ENCODE measurements at places on chromosomes 3 and 15.

GRCh38 chr15:48855501-48856440 lies 22.2 kb upstream of the EID1 start:
- peak; percentile 64 for DNase-seq

DNA sequence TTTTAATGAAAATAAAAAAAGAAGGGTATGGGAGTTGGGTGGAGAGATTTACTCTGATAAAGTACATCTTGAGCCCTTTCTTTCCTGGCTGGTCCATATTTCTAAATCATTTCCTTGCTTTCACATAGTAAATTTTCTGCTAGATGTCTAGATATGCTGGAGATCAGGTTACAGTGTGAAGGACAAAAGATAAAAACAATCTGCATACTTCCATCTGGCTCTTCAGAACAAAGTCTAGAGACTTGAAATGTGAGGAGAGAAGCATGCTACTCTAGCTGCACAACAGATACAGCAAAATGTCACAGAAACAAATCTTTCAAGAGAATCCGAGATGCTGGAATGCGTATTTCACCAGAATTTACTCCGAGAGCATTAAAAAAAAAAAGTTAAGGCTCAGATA lies 42.2 kb downstream of the FOXP1 start:
- no peak for DNase-seq

DNA sequence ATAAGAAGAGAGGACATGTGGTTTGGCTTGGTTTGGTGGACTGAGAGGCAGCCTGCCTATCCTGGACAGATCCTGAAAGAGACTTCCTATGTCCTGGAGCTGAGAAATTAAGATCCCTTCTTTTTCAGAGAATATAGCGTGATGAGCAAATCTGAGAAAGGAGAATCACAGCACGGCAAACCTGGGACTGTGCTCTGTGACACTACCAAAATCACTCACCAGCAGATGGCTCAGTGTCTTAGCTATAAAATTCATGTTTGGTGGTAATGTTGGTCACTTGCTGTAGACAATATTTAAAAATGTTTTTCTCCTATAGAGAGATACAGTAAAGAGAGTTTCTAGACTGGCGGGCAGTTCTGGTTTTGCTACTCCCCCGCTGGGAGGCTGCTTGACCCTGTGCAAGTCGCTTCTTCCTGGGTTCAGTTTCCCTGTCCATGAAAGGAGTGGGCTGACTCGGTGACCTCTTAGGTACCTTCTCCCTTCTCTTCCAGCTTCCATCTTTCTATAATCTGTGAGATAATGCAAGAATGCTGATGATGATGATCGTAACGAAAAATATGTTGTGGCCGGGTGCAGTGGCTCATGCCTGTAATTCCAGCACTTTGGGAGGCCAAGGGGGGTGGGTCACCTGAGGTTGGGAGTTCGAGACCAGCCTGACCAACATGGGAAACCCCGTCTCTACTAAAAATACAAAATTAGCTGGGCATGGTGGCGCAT lies 7.6 kb upstream of the HES1 start:
- no peak for DNase-seq

DNA sequence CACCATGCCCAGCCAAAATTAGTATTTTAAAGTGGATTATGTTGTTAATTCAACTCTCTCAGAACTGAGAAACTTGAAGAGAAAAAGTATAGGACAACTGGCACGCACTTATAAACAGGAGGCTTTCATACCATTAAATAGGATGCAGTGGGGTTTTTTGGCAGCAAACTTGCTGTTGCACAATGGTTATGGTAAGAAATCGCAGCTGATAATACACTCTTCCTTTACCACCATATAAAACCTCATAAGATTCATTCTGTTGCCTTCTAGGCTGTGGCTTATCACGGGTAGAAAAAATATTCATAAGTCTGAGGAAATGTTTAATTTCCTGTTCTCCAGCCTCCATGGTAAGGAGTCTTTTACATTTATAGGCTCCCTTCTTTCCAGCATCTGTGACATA lies 95.3 kb downstream of the TMCO5A start:
- DNase-seq, result peak; percentile 39

GRCh38 chr3:23254835-23255234 lies 51.7 kb downstream of the UBE2E2 start:
- no peak for DNase-seq

DNA sequence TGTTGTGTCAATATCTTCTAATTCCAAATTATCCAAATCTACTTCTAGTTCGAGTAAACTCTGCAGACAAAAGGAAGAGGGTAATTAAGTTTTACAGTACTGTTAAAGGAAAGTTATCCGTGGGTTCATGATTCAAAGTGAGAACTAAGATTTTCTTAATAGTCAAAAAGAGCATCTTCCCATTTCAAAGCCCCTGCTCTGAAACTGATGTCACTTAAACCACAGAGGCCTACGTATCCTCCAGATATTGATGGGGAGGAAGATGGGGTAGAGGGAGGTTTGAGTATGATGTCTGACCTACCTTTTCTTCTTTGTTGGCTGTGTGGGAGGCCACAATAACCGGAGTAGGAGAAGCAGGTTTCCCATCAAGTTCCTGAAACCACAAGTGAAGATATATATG lies 14.1 kb downstream of the MRPS22 start:
- no peak for DNase-seq

GRCh38 chr3:50503504-50504342 lies at the start of gene CACNA2D2:
TSS of gene CACNA2D2 (minus strand) at chr3:50503634. CDS start at chr3:50503423, 211 bp downstream.
- DNase-seq, result no peak

DNA sequence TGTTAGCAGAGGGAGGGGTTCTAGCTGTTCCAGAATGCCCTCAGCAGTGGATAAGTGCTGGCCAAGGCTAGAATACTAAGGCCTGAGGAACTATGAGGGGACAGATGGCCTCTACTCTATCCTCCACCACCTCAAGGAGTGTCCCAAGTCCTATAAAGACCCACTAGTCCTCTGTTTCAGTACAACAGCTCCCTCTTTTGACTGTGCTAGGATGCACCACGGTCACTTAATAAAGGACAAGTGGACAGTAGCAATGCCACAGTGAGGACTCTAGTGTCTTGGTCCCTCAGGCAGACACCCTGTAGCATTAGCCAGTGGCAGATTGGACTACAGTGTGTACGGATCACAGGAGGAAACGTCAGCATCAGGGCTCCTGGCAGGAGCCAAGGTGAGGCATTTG lies 171.8 kb upstream of the PROK2 start:
- no peak for DNase-seq

Data from fibroblast of gingiva (primary cell).